ENCODE measurements at places on chromosomes 6 and 20.

DNA sequence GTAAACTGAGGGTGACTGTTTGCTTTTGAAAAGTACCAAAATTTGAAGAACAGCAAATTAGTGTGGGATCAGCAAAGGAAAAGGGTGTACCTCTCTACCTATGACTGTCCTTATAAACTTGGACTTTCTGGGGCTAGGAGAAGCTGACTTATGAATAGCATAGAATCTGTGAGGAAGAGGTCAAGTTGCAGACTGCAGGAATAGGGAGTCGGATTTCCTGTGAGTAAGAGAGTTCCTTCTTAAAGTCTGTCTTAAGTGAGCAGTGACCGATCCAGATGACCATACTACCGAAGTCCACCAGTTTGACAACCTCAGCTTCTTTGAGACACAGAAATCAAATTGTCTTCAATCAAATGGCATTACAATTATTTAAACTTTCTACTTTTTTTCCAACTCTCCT, 708.7 kb downstream of the UTRN start:
- DNase-seq, result no peak

GRCh38 chr20:57884956-57885355, 175.1 kb upstream of the PMEPA1 start:
- no peak for DNase-seq

DNA sequence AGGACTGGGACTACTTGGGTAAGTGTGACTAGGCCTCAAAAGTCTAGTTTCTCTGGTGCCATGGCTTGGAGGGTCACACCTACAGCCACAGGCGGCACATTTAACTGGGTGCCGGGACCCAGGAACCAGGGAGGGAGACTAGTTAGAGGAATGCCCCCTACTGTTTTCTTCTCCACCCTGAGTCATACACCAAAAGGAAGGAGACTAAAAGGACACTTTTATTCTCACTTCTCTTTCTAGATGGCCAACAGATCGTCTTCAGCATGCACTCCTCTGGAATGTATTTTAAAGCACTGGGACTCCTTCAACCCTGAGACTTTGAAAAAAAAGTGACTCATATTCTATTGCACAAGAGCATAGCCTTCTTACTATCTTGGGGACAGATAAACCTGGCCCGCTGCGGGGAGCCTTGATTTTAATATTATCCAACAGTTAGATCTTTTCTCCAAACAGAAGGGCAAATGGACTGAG, 33.4 kb downstream of the PLN start:
- DNase-seq, result no peak

GRCh38 chr6:11878735-11879134, 100.1 kb upstream of the ADTRP start:
- DNase-seq, result no peak

DNA sequence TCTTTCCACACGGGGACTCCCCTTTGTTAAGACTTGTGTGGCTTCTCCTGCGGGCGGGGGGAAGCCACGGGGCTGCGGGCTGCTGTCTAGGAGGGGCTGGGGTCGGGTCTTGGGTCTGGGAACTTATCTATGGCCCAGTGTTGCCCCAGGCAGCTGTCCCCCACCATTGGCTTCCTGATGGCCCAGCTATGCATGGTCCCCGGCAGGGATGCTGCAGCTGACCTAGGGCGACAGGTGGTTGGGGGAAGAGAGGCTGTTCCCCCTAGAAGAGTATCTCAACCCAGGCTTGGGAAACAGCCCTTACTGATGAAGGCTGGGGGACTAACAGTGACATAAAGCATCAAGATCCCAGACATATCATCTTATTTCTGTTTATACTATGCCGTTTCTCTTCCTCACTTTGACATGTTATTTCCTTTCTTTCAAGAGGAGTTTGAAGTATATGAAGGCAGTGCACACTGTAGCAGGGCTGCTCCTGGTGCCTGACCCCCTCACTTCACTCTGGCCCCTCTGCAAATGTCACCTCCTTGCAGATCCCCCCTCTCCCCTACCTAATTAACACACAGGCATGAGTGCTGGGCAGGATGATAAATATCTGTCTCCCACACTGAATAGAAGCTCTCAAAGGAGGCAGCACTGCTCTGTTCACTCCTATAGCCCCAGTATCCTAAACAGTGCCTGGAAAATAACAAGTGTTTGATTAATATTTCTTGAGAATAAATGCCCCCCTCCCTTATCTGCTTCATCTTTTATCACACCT, 87.0 kb downstream of the HIVEP2 start:
- no peak for DNase-seq

- DNase-seq, result no peak
These were observed at the start of gene PI3 for GRCh38 chr20:45174434-45175364. Gene PI3 (plus strand): TSS chr20:45174902. CDS start chr20:45174923, 21 bp downstream.

- no peak for DNase-seq
These were observed 136.5 kb upstream of the PDE10A start for GRCh38 chr6:165799391-165800153.

DNA sequence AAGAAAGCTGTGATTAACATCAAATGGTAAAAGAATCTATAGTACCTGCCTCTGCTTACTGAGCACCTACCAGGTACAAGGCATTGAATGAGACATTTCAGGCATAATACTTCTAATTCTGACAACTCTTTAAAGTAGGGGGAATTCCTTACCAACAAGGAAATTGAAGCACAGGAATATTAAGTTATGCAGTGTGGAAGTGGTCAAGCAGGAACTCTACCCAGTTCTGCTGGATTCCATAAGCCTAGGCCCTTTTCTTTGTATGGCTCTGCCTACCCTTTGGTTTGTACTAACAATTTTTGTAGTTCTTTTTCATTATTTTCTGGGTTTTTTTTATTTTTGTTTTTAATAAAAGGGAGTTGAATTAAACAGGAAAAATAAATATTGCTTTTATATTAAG, 114.5 kb downstream of the MAP3K5 start:
- peak; percentile 31 for DNase-seq

DNA sequence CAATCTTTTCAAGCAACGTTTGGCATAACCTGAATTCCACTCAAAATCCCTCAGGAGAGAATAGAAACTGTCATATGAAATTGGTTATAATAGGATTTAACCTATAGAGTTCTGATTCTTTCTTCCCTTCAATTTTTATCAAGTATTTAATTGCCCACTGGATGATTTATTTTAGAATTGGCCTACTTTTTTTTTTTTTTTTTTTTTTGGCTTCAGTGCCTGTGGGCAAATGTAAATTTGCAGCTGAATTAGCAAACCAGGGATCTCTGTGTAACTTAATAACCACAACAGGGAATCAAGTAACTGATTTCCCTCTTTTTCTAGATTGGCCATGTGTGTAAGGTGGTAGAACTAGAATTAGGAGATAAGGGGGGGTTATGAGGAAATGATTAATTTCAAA, 157.0 kb downstream of the SOX4 start:
- DNase-seq, result no peak

- no peak for DNase-seq
These were observed 136.4 kb downstream of the UST start for GRCh38 chr6:148883270-148883669.

- DNase-seq, result no peak
These were observed 30.4 kb downstream of the SERPINB9 start for GRCh38 chr6:2872423-2873358.

DNA sequence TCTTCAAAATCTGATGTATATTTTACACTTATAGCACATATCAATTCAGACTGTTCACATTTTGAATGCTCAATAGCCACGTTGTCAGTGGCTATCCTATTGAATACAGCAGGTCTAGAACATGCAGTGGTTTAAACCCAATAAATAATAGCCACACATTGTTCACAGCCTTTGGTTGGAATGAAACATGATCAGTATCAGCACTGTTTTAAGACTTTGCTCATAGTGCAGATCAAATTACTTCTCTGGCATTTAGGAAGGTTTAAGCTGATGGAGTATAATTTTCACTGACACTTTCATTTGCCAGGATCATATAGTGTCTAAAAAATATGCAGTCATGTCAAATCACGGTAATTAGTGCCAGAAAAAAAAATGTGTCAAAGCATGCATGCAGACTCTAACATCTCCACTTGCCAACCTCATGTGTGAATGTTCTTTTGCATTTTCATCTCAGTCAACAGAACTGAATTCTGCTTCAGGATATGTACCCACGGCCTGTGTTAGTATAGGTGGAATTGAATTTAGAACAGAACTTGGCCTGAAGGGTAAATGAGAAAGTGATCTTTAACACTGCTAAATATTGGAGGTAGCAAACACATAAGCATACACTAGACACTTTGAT, 184.1 kb downstream of the SLC24A3 start:
- DNase-seq, result no peak

DNA sequence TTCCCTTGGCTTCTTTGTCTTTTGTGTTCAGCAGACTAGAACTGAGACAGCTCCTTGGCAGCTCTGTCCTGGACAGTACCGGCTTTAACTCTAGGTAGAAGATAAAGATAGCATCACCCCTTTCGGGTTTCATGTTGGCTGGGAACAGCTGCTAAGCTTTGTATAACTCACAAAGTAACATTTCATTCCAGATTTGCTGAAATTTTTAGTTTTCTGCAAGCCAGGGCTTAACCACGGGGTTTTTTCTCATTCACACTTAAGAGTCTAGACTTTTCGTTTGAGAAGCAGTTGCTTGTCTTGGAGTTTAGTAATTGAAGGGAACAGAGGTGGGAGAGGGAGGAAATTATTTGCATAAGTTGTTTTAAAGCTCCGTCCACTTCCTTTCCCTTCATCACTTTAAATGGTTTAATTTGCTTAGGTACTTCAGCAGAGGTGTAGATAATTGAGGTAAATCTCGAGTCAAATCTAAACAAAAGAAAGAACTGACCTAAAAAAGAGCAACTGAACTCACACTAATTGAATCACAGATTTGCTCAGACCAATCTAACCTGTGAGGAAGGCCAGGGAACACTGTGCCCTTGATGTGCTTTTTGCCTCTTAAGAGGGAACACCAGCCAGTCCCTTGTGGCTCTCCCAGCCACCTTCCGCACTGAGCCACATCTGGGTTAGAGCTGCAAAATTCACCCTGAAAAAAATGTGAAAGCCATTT, 48.3 kb downstream of the RREB1 start:
- no peak for DNase-seq

GRCh38 chr6:52551483-52552277, 25.2 kb downstream of the TRAM2 start:
- peak; percentile 68 for DNase-seq

DNA sequence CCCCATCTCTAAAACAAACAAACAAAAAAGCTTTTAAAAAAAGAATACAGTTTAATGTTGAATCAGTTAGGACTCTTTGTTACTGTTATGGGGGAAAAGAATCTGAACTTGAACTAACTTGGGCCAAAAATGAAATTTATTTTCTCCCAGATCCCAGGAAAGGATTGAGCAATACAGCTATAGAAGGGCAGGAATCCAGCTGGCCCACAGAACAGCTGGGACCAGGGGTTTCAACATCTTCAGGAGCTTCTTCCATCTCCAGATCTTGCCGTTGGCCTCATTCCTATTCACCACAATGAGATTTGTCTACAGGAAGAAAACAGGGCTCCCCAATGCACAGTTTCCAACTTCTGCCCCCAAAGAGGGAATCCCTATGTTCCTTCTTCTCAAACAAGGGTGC, 43.2 kb upstream of the AKAP12 start:
- no peak for DNase-seq

DNA sequence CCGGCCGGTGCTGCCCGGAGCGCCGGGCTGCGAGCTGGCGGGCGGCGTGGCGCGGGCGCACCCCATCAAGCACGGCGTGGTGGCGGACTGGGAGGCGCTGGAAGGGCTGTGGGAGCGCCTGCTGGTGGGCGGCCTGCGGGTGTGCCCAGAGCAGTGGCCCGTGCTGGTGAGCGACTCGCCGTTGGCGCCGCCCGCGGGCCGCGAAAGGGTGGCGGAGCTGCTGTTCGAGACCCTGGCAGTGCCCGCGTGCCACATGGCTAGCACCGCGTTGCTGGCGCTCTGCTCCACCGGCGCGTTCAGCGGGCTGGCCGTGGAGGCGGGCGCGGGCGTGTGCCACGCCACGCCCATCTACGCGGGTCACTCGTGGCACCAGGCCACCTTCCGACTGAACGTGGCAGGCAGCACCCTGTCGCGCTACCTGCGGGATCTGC, 517 bp downstream of the ACTL10 start:
- DNase-seq, result no peak

DNA sequence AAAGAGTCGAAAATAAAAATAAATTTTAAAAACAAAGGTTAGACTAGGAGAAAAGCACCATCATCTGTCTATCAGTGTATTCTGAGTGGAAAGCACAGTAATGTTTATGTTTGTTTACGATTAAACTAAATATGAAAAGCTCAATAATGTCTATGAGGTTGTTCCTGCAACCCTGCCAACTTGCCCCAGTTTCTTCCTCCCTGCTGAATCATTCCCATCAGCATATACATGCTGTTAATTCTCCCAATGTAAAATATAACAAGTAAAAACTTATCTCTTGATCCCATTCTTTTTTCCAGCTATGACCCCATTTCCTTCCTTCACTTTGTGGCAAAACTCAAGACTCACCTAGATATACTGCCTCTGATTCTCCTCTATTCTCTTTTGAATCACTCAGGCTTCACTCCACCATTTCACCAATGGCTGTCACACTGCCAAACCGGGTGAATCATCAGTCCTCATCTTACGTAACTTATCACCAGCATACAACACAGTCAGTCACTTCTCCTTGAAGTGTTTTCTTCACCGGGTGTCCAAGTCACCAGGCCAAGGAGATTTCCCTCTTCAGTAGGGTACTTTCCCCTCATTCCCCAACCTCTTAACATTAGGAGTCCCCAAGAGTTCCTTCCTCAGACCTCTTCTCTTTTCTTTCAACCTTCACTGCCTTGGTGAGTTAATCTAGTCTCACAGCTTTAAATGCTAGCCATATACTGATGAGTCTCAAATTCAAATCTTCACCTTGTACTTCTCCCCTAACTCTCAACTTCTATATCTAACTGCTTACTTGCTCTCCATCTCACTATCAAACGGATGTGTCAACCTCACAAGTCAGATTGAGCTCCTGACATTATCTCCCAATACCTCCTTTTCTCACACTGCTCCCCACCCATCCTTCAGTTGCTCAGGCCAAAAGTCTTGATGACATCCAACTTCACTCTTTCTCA, 6.2 kb downstream of the TMEM242 start:
- DNase-seq, result no peak

DNA sequence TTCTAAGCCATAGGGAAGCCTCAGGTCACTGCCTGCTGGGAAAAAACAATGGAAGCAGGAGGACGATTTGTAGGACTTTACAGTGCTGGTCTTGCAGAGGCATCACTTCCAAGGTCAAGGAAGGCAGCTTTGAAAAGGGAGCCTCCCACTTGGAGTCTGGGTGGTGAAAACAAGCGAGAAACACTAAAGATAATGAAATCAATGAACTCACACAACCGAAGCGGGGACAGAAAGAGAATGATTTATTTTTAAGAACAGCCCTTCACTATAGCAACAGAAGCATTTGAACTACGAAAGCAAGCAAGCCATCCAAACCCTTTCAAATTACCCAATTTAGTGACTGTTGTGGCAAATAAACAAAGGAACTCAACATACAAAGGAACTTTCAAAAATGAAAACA, 227.5 kb downstream of the THBS2 start:
- peak; percentile 15 for DNase-seq

- no peak for DNase-seq
These were observed 14.6 kb upstream of the ZMYND8 start for GRCh38 chr20:47370850-47371782.

GRCh38 chr20:53608071-53608455, 14.4 kb upstream of the ZNF217 start:
- DNase-seq, result no peak
